ENCODE measurements at places on chromosomes 4 and X. TPM values are rescaled to one million over a fixed set of nuclear protein-coding genes. Genes with fewer than 3 reads are reported as not detected.
A peak's percentile ranks its signal among the peaks of the same experiment; 100 is the strongest.

DNA sequence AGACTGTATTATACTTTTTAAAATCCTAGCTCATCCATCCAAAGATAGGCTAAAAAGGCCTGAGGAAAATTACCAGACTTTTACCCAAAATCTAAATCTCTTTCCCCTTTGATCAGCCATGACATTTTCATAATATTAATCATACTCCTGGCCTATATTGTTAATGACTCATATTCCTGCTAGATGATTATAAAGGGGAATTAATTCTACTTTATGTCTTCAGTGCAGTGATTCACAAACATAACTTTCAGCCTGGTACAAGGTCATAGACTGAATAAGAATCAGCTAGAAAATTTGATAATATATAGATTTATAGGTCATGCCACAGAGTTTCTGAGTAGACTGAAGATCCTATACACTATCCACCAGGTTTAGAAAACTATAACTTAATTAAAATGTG lies 1905.4 kb downstream of the C4orf33 start:
- DNase-seq = no peak

- no peak for DNase-seq
Measured at GRCh38 chr4:142762280-142762679, 83.8 kb downstream of the INPP4B start.

DNA sequence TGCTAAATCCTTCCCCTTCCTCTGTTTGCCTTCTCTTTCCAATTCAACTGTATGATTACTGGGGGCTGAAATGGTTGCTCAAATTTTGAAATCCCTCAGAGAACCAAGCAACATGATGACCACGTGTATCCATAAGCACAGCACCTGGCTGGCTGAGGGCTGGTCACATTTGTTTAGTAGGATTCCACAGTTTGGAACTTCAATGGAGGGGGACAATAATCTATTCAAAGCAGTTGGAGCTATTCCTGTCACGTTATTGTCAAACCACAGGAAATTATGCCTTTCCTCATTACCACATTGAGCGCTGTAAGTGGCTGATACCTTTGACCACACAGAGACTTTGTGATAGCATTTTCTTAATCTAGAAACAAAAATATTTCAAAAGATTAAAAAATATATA lies 7.0 kb downstream of the TMSB4X start:
- DNase-seq = peak; percentile 30

GRCh38 chr4:5114950-5115349 lies 63.7 kb downstream of the STK32B start:
- DNase-seq = no peak

DNA sequence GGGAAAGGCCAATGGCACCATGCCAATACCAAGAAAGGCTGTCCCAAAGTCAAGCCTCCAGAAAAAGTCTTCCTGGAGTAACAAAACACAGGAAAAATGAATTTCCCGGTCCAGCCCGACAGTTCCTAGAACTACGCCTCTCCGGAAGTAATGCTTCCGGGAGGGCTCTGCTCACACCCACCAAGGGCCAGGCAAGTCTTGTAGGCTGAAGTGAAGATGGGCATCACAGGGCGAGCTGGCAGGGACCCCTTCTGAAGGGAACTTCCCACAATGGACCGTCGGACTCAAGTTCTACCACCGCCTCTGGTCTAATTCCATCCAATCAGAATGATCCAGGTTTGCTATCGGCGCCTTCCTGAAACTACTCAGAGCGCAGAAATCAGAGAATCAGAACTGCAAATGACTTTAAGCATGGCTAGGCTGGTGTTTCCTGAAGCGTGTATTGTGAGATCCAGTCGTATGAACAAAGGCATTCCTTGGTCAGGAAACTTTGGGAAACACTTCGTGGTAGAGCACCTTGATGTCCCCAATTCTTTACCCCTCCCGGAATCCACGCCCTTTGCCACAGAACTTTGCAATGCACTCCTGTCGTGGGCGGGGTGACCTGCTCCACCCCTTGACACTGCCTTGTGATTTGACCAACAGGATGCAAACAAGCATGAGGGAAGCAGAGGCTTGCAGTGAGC lies 127.8 kb downstream of the BCOR start:
- no peak for DNase-seq

GRCh38 chrX:47683829-47684205 lies 24.8 kb upstream of the UXT start:
- DNase-seq = no peak

DNA sequence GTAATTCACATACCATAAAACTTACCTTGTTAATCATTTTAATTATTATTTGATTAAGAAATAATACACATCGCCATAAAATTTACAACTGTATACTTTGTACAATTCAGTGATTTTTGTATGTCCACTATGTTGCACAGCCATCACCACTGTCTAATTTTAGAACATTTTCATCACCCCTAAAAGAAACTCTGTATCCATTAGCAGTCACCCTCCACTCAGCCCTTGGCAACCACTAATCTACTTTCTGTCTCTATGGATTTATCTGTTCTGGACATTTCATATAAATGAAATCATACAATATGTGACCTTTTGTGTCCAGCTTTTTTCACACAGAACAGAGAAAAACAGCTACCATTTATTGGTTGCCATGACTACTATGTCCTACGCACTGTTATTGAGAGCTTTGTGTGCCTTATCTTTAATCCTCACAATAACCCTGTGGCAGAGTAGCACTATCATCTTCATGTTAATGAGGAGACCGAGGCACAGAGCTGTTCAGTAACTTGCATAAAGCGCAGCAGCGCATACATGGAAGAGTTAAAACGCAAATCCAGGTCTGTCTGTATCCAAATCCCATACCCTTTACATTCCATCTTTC lies 64.6 kb upstream of the PAGE1 start:
- peak; percentile 7 for DNase-seq

DNA sequence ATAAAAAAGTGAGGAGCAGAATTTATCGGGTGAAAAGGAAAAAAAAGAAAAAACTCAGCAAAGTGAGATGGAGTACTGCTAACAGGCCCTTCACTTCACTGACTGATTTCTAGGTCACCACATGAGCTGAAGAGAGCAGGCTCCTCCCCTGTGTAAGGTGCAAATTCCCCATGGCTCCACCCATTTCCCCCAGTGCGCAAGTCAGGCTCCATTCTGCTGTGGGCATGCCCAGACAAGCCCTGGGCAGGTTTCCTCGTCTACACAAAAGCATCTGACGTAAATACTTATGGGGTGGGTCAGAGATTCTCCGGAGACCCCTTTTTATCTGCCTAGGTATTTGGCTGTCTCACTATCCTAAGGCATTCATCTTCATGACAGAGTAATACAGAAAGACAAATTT lies 157.9 kb downstream of the MAGEB5 start:
- no peak for DNase-seq

DNA sequence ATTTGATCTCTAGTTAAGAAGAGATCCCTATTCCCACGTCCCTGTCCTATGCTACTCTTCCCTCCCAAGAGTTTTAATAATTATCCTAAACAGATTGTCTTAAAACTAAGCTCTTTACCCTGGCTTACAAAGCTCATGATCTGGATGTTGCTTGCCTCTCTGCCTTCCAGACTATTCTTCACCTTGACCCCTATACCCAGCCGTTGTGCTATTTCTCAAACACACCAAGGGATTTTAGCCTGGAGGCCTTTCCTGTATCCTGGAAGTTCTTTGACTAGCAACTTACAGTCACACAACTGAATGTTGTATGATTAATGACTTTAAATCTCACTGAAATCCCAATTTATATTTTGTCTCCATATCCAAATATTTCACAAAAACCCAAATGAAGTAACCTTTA lies 314.9 kb downstream of the ADGRL3 start:
- DNase-seq = no peak

DNA sequence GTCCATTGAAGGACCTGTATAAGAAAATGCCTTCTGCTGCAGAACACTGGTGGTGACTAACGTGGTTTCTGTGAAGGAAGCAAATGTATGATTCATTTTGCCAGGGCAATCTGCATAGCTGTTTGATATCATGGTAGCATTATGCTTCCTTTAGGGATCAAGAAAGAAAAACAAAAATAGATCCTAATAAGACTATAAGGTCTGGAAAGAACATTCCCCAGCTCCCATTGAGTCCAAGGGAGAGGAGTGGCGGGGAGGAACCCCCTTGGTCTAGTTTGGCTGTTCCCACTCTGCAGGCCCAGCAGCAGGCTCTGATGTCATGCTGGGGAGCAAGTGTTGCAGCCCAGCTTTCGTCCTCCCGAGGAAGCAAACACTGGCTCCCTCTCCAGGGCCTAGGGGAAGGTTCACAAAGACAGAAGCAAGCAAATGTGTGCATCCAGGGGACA lies 154.5 kb upstream of the GALNT7 start:
- DNase-seq = peak; percentile 42

DNA sequence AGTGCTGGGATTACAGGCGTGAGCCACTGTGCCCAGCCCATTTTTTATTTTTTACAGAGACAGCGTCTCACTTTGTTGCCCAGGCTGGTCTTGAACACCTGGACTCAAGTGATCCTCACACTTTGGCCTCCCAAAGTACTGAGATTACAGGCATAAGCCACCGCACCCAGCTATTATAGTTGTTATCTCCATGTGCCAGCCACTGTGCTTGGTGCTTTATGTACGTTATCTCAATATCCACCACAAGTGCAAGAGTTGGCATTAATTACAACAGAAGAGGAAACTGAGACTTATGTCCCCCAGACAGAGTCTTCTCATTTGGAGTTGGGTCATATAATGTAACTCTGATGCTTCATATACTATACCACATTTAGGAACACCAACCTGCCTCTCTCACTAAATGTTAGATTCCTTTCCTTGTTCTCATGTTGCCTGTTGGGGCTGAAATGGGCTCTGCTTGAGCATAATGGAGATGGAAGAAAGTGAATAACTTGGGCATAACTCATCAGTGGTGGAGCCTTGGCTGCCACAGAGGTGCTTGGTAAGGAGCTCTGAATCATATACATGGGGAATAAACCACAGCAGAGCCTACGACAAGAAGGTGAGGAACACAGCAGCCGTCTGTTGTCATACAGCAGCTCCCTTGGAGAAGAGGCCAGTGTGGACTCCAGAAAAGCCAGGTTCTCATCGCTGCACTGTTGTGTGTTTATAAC lies 84.3 kb downstream of the SPRY1 start:
- no peak for DNase-seq

DNA sequence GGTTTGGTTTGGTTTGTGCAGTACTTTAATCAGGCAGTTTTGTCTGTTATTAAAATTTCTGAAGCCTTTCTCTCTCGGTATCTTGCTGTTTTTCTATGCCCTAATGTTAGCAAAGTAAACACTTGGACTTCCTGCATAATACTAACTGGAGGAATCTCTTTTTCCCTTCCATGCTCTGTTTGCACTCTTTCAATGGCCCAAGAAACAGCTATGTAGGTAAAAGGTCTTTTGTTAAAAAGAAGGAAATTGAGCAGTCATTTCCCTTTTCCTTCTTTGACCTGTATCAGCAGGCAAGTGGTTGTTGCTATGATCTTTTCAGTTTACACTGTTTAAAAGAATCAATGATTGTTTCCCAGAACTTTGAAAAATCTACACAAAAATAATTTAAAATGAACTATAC lies 82.7 kb downstream of the CCSER1 start:
- no peak for DNase-seq

DNA sequence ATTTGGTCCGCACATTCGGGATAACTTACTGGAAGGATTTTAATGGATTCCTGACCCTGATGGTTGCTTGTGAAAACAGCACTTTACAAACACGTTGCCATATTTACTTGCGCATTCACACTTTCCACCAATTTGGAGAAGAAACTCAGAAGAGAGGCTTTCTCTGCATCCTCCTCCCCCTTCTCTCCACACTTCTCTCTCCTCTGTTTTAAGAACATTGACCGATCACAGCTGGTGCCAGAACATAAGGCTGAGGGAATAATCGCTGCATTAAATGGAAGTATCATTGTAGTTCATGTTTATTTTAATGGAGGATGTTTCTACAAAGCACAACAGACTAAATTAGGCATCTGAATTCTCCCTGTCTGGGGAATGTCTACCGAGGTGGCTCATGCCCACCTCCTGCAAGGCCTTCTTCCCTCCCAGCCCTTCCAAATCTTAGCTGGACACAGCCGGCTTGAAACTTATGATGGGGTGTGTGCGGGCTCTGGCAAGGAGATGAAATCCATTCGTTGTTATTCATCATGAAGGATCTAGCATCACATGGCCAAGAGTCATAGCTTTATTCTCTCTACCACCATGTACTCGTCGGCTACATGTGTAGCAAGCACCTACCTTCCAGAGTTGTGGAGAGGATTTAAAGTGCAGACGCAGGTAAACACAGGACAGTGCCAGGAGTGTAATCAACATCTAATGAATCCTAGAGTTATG lies 204.1 kb downstream of the LDB2 start:
- no peak for DNase-seq

- DNase-seq = peak; percentile 22
Measured at GRCh38 chr4:54386042-54386669, 157.1 kb downstream of the PDGFRA start.

DNA sequence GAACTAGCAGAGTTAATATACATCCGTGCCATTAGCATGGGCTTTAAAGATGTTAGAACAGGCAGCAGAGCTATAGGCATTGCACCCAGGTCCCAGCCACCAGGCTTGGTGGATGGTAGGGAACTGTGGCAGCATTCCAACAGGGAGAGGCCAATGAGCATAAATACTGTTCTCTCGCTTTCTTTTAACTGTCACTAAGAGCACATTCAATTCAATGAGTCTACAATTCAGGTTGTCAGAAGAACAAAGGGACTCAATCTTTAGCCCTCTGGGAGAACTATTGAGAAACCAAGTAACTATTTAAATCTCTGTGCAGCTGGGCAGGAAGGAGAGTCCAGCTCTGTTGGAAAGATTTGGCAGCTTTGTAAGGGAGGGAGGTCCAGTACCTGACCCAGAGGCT lies 165.6 kb downstream of the CHIC1 start:
- no peak for DNase-seq

GRCh38 chr4:180798036-180798577 lies 1445.1 kb upstream of the TENM3 start:
- DNase-seq = no peak

DNA sequence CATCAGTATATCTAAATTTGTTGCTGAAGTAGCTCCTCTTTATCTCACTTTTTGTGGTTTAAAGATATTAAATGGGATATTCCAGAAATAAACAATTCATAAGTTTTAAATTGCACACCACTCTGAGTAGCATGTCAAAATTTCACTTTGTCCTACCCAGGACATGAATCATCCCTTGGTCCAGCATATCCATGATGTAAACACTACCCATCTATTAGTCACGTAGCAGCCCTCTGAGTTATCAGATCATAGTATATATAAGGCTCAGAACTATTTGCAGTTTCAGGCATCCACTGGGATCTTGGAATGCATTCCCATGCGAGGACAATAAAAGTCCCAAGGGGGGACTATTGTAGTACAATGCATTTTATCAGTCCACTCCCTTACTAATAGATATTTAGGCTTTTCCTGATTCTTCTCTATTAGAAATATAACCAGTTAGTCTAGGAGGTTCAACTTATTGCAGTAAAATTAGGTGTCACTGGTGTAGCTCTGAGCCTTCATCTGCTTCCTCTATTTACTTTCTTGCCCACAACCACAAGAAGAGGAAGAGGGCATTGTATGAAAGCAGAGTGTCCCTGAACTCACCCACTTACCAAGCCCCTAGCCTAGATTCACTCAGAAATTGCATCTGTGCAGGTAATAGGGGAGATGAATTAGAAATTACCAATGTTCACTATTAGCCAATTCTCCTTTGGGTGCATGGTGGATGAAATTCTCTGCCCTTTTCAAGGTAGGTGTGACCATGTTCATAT lies 409.8 kb upstream of the GALNT7 start:
- no peak for DNase-seq

The SSX2B gene
- total RNA-seq = not detected

The SOWAHB gene
- total RNA-seq = not detected

The USP51 gene
- 8.0 TPM for total RNA-seq

The AFF2 gene
- 0.05 TPM for total RNA-seq

The SPANXN3 gene
- not detected for total RNA-seq

The MAGEA8 gene
- total RNA-seq = 0.13 TPM

The EGF gene
- 1.4 TPM for total RNA-seq

The TRIM75 gene
- not detected for total RNA-seq

The RPS6KA3 gene
- total RNA-seq = 38.0 TPM

The GUCY1A1 gene
- 0.24 TPM for total RNA-seq

The CPE gene
- 0.29 TPM for total RNA-seq
